Activated CD8-positive, alpha-beta T cell treated with anti-CD3 and anti-CD28 coated beads, Interleukin-2, amount 10 ng/mL, durations not matched to agents 7 days and 5 days (primary cell): ENCODE measurements at places on chromosomes 7 and 10. TPM values are rescaled to one million over a fixed set of nuclear protein-coding genes. Genes with fewer than 3 reads are reported as not detected.

DNA sequence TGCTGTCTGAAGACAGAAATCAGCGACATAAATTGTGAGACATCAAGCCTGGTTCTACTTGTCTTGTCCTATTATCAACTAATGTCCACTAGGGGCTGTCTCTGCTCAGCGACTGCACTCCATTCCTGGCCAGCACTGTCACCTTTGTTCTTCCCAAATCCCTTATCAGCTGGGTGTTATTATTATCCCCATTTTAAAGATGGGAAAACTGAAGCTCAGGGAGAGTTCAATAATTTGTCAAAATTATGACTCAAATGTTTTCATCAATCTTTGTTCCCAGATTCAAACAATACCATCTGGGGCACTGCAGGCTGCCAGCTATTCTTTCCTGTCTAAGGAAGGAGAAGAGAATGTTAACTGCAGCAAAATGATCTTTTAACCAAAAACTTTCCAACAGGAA, 431.6 kb upstream of the NFE2L3 start:
- H3K36me3 ChIP-seq: no peaks in the 10 kb centered on the region
- no peak overlapping the region for H3K4me3 ChIP-seq
- DNase-seq: no peak

GRCh38 chr10:61487506-61487905, 34.3 kb upstream of the TMEM26 start:
- H3K4me1 ChIP-seq: no peaks in the 10 kb centered on the region
- peaks cover 2% of the 10 kb centered on the region for H3K27me3 ChIP-seq
- H3K27ac ChIP-seq: no peak overlapping the region

DNA sequence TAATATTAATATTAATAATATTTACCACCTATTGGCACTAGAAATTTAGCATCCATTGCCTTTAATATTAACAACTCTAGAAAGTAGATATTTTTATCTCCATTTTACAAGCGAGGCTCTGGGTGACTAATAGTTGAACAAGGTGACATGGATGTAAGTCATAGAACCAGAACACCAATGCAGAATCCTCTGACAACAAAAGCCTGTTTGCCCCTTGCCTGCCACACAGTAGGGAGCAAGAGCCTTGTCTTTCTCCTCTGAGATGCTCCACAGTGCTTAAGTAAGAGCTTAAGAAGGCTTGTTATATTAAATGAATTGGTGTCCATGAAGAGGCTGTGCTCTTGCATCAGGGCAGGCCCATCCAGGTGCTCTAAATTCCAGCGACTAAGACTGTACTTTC, 51.2 kb upstream of the LBX1 start:
- peaks cover 45% of the 10 kb centered on the region for H3K27me3 ChIP-seq
- no peak overlapping the region for H3K4me3 ChIP-seq
- DNase-seq: no peak
- no peaks in the 10 kb centered on the region for H3K4me1 ChIP-seq
- no peak overlapping the region for H3K27ac ChIP-seq

DNA sequence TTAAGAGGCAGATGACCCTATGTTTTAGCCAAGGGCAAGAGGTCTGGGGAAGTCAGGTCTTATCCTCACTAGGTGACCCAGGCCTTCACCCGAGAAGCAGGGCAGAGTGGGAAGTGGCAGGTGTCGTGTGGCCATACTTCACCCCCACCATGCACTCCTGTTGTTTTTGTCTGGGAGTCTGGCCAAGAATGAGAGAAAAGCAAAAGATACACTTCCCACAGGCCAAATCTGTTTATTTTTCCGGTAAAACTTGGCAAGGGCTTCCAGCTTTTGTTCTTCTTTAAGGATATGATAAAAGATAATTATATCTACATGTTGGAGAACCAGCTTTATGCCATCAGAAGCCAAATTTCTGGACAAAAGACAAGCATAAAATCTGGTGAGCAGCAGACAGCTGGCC, 137.4 kb upstream of the CDC14C start:
- no peaks in the 10 kb centered on the region for H3K4me1 ChIP-seq
- no peaks in the 10 kb centered on the region for H3K36me3 ChIP-seq
- no peaks in the 10 kb centered on the region for H3K27me3 ChIP-seq
- no peak for DNase-seq

DNA sequence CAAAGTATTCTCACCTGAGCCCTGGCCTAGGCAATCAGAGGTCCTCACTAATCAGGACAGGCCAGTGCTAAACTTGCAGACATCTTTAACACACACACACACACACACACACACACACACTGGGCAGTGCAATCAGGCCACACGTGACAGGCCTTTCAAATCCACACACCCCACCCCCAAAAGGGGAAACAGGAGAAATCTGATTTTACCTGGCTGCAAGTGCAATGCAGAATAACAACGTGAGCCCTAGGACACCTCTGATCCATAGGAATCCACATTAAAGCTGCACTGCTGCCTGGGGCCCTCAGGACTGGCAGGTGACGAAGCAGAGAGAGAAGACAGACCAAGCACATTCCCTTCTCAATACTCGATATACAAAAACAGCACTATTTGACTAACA, 218.9 kb downstream of the FAM107B start:
- no peak overlapping the region for H3K4me3 ChIP-seq
- H3K4me1 ChIP-seq: peaks cover 91% of the 10 kb centered on the region
- H3K27ac ChIP-seq: peak overlapping the region; percentile 73
- no peaks in the 10 kb centered on the region for H3K27me3 ChIP-seq
- H3K36me3 ChIP-seq: peaks cover 72% of the 10 kb centered on the region

DNA sequence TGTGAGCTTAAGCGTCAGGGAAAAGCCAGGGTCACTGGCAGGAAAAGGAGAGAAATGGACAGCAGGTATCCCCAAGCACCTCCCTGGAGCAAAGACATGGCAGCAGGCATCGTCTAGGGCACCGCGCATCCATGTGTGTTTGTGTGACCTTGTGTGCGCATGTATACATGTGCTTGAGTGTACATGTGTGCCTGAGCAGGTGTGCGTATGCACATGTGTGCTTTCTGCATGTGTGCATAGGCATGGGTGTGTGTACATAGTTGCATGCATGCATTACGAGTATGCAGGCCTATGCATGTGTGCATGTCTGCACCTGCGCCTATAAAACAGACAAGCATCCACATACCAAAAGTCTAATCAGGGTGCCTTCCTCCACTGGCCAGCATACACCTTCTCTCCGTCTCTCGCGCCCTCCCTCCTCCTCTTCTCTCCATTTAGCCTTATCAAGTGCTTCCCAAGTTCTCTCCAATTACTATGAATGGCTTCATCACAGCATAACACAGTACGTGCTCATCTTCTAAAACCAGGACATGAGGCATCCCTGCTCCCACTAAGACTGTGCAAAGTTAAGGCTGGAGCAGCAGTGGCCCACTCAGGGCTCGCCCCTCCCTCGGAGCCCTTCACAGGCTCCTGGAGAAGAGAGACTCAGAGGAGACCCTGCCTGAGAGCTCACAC, 30.6 kb downstream of the RASGEF1A start:
- no peak overlapping the region for H3K27ac ChIP-seq
- H3K4me1 ChIP-seq: peaks cover 13% of the 10 kb centered on the region
- DNase-seq: no peak
- H3K36me3 ChIP-seq: no peaks in the 10 kb centered on the region
- no peak overlapping the region for H3K4me3 ChIP-seq

- H3K27ac ChIP-seq: no peak overlapping the region
- H3K4me3 ChIP-seq: no peak overlapping the region
- H3K27me3 ChIP-seq: no peaks in the 10 kb centered on the region
- DNase-seq: no peak
- H3K36me3 ChIP-seq: no peaks in the 10 kb centered on the region
Measured at GRCh38 chr10:61164458-61165160, 220.6 kb upstream of the RHOBTB1 start.

DNA sequence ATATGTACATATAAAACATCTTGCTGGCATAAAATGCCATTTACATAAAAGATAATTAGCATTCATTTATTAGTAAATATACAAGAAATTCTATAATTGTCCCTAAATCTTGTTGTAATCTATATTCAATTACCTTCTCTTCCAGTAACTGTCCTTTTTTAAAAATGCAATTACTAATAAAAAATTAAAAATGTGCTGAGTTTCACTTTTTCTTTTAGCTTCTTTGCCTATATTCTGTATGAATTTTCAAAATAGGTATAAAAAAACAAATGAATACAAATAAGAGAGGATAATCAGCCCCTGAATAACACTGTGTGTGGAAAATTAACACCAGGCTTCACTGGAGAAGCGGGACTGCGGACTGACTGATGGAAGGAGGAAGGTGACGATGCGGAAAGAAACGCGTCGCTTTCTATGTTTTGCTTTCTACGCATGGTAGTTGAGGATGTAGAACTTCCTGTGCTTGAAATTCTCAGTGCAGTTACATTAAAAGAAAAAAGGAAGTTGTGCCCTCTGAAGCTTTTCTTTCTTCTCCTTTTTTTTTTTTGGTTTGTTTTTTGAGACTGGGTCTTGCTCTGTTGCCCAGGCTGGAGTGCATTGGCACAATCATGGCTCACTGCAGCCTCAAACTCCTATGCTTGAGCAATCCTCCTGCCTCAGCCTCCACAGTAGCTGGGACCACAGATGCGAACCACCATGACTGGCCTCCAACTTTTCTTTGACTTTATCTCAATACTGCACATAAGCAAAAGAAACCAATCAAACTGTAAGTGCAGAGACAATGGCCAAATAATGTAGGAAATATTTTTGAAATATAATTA, 7.4 kb upstream of the ZMYND11 start:
- peak overlapping the region; percentile 75 for H3K4me3 ChIP-seq
- H3K36me3 ChIP-seq: peaks cover 4% of the 10 kb centered on the region
- peaks cover 30% of the 10 kb centered on the region for H3K4me1 ChIP-seq

GRCh38 chr7:12244129-12244528, 33.0 kb downstream of the TMEM106B start:
- H3K27ac ChIP-seq: no peak overlapping the region
- H3K4me1 ChIP-seq: peaks cover 14% of the 10 kb centered on the region
- peaks cover 20% of the 10 kb centered on the region for H3K36me3 ChIP-seq
- no peak for DNase-seq
- no peak overlapping the region for H3K4me3 ChIP-seq

- H3K27me3 ChIP-seq: peaks cover 2% of the 10 kb centered on the region
- no peak overlapping the region for H3K4me3 ChIP-seq
- no peaks in the 10 kb centered on the region for H3K4me1 ChIP-seq
- H3K27ac ChIP-seq: no peak overlapping the region
- H3K36me3 ChIP-seq: no peaks in the 10 kb centered on the region
Measured at GRCh38 chr10:72659694-72660093, 32.2 kb upstream of the MCU start.

DNA sequence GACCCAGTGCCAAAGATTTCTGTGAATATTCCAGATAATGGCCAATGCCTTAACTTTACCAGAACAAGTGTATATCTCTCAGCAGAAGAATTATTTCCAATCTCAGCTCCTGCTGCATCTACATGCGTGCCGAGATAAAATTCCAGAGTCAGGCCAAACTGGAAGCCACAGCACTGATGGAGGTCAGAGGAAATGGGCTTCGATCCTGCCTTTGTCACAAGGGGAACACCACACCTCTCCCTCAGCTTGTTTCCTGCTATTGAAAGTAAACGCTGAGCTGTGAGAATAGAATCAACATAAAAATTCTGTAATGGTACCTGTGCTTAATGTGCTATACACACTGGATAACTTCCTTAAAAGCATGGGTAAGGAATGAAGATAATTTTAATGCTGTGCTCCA, 255.5 kb downstream of the NEBL start:
- no peaks in the 10 kb centered on the region for H3K4me1 ChIP-seq
- H3K27ac ChIP-seq: no peak overlapping the region
- no peak for DNase-seq
- H3K4me3 ChIP-seq: no peak overlapping the region
- no peaks in the 10 kb centered on the region for H3K27me3 ChIP-seq

DNA sequence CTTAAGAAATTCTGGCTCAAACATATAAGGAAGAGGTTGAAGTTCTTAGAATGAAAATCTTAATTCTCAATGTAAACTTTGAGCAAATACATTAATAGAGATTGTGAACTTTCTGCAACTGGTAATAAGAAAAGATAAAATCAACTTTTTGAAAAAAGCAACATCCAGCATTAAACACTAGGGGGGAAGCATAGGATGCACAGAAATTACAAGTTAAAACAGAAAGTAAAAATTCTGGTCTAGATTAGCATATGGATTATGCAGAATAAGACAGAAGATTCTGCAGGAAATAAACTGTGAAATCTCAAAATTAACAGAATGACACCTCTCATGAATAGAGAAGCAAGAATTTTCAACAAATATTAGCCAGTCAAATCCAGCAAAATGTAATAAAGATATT, 38.0 kb upstream of the CAV2 start:
- peaks cover 2% of the 10 kb centered on the region for H3K27me3 ChIP-seq
- no peak overlapping the region for H3K4me3 ChIP-seq
- no peak for DNase-seq
- H3K36me3 ChIP-seq: no peaks in the 10 kb centered on the region
- H3K4me1 ChIP-seq: no peaks in the 10 kb centered on the region
- no peak overlapping the region for H3K27ac ChIP-seq

DNA sequence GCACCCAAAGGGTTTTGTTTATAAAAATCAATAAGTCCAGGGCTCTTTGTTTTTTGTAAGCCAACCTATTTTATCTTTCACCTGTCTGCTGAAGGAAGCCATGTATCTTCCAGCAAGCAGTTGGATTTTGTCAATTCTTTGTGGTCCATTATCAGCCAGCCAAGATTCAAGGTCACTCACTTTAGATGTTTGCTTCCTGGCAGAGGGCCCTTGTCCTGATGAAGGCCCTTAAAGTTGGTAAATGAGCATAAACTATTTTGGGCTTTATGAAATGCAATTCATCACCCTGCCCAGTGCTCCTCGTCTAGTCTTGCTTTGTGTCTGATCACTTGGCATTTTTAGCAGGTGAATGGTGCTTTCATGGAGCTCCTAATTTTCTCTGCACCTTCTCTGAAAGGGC, 1004.2 kb downstream of the GRID1 start:
- no peak overlapping the region for H3K27ac ChIP-seq
- H3K36me3 ChIP-seq: no peaks in the 10 kb centered on the region
- H3K4me1 ChIP-seq: no peaks in the 10 kb centered on the region
- H3K4me3 ChIP-seq: no peak overlapping the region

- peak overlapping the region; percentile 64 for H3K4me3 ChIP-seq
- H3K4me1 ChIP-seq: peaks cover 88% of the 10 kb centered on the region
- peak overlapping the region; percentile 92 for H3K27ac ChIP-seq
- H3K36me3 ChIP-seq: peaks cover 85% of the 10 kb centered on the region
- H3K27me3 ChIP-seq: no peaks in the 10 kb centered on the region
- DNase-seq: peak; percentile 76
Measured at GRCh38 chr7:2954433-2954853, 89.2 kb downstream of the CARD11 start.

DNA sequence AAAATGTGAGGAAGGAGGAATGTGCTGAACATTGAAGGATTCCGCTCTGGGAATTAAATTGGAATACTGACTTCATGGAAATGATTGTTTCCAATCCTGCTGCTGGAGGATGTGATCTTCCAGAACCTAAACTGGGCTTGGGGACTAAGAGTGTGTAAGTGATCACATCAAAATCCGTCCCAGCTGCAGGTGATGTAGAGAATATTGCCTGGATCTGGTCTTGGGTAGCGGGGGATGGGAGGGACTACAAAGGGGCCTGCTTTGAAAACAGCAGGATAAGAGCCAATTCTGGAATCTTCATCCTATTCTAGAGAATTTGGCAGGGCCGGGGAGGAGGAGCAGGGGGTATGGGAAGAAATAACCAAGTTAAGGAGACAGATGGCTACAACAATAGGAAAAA, 552.2 kb upstream of the FZD8 start:
- H3K4me3 ChIP-seq: no peak overlapping the region
- no peaks in the 10 kb centered on the region for H3K27me3 ChIP-seq
- DNase-seq: no peak
- H3K4me1 ChIP-seq: no peaks in the 10 kb centered on the region
- no peak overlapping the region for H3K27ac ChIP-seq

Gene HECW1
- total RNA-seq: not detected

Gene MRLN
- not detected for total RNA-seq

Gene BEND7
- not detected for total RNA-seq

Gene SMNDC1
- total RNA-seq: 37.5 TPM

Gene LIPF
- total RNA-seq: not detected
